Stimulated activated CD4-positive, alpha-beta T cell treated with anti-CD3 and anti-CD28 coated beads, TNF-alpha, amount 100 ng/mL, for 48 hours (primary cell): ENCODE measurements at places on chromosomes 7 and 10.

DNA sequence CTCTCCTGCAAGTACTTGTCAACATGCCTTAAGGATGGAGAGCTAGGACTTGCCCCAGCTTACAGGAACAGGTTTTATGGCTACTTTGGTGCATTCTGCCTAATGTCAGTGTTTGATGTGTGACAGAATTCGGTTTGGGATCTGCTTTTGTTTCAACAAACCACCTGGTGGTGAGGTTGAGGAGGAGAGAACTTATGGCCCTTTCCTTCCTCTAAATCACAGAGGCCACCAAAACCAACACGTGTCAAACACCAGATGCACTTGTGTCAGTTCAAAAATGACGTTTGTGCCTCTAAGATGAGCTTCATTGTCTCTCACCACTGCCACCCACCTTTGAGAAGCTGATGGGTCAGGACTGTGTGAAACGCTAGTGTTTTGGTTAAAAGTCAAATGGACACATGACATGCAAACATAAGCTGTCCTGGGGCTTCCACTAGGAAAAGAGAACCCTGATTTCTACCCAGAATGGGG lies 83.9 kb downstream of the OSBPL3 start:
- no peak for DNase-seq

- no peak for DNase-seq
Observed at GRCh38 chr7:17773289-17773626, 167.0 kb downstream of the SNX13 start.

GRCh38 chr7:5701085-5701914 lies 80.2 kb downstream of the RNF216 start:
- DNase-seq = peak; percentile 50

GRCh38 chr7:155218276-155219153 lies 79.2 kb upstream of the INSIG1 start:
- no peak for DNase-seq

DNA sequence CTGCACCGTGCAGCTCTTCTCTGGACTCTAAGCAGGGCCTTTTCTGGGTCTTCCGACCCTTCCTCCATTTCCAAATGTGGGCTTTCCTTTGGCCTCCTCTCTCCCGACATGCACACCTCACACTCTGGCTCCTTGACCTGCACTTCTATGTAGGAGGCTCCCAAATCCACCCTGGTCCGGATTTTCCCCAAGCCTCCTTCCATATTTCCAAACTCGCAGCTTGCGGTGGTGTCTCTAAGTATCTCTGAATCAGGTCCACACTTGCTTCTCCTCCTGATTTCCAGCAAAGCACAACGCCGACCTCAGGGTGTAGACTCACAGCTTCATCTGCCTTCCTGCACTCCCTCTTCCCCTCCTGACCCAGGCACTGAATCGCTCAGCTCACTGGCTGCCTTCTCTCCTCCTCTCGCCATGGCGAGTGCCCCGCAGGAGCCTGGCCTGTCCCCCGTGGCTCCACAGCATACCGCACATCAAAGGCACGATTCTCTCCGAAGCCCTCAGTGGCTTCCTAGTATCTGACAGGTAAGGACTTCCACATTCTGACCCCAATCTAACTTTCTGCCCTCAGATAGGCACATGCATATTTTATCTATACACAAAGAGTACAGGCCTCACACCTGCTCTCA lies 27.8 kb downstream of the DIP2C start:
- no peak for DNase-seq

DNA sequence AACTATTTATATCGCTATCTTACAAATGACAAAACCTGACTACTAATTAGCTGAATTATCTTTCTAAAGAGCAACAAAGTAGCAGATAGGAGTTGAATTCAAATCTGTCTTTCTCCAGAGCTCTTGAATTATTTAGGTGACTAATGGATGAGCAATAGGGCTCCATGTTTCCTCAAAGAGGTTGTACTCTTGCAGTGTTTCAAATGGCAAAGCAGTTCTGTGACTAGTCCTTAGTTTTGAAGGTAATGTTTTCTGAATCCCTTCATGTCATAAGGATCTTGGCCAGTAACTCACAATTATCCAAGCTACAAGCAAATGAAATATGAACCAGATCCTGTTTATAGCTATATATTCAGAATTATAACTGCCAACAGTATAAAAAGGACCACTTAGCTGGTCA lies 999.7 kb downstream of the NRG3 start:
- DNase-seq = no peak

GRCh38 chr10:44993226-44993921 lies 7.3 kb upstream of the ZNF22 start:
- DNase-seq = no peak

DNA sequence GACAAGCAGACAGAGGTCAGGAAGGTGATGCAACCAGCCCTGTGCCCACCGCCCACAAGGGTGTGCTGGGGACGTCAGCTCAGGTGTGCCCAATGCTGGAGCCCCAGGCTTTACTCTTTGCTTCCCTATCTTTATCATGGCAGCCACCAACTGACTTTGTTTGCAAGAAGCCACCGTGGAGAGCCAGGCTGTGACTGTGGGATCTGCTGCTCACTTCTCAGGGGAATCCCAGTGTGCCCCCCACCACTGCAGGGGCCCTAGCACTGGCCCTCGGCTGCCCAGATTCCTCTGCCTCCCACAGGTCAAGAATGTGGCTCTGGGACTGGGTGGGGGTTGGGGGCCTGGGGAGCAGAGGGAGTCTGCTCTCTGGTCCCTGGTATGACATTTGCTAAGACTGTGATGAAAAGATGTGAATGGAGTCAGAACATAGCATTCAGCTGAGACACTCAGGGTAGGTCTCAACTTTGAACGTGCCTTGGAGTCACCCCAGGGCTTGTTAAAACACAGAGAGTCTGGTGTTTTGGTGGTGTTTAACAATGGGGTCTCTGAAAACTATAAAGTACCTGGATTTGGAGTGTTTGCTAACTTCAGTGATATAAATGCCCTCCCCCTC lies 47.3 kb downstream of the ARHGAP22 start:
- no peak for DNase-seq

GRCh38 chr10:33386926-33387325 lies 52.5 kb upstream of the NRP1 start:
- DNase-seq = no peak

GRCh38 chr7:138097064-138097741 lies 20.9 kb downstream of the AKR1D1 start:
- DNase-seq = no peak

DNA sequence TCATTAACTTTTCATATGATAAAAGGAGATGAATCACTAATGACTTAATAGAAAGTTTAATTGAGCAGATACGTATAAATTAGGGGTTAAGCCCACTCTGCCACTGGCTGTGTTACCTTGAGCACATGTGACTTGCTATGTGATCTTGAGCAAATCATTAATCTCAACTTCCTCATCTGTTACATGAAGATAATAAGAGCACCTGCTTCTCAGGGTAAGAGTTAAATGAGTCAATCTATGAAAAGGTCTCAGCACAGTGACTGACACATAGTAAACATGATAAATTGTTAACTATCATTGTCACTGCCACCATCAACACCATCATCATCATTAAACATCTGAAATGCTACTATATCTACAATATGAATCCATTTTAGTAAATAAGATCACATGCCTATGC lies 110.8 kb downstream of the TPK1 start:
- DNase-seq = no peak

- no peak for DNase-seq
Observed at GRCh38 chr7:20219446-20220292, 2.5 kb upstream of the MACC1 start.

GRCh38 chr7:127600885-127601284 lies 7.3 kb downstream of the FSCN3 start:
- no peak for DNase-seq
